COR-L47 (cell line): ENCODE measurements at places on chromosomes 1 and 21.
A peak's percentile ranks its signal among the peaks of the same experiment; 100 is the strongest.

- DNase-seq: no peak
These were observed 18.1 kb upstream of the AK5 start for GRCh38 chr1:77263708-77264107.

GRCh38 chr1:210616356-210616755 is 287.7 kb downstream of the HHAT start:
- no peak for DNase-seq

- DNase-seq: no peak
These were observed 37.8 kb upstream of the TMEM52 start for GRCh38 chr1:1956586-1957532.

DNA sequence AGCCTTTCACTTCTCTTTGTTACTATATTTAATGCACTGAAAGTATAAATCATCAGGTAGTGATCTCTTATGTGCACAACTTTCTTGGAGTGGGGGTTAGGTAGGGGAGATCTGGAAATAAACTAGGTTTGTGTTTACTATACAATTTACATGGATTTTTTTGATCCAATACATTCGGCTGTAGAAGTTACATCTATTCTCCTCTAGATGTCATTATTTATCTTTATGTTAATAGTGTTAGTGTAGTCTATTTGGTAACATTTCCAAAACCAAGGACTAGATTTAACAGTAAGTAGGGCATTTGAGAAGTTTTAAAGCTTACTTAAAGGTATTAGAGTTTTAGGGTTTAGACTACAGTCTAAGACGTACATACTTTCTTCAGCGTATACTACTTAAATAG is 5.4 kb downstream of the VPS45 start:
- peak; percentile 5 for DNase-seq

GRCh38 chr1:33300673-33301072 is 20.2 kb downstream of the A3GALT2 start:
- no peak for DNase-seq

GRCh38 chr21:32337206-32337605 is 38.6 kb downstream of the MRAP start:
- DNase-seq: no peak

DNA sequence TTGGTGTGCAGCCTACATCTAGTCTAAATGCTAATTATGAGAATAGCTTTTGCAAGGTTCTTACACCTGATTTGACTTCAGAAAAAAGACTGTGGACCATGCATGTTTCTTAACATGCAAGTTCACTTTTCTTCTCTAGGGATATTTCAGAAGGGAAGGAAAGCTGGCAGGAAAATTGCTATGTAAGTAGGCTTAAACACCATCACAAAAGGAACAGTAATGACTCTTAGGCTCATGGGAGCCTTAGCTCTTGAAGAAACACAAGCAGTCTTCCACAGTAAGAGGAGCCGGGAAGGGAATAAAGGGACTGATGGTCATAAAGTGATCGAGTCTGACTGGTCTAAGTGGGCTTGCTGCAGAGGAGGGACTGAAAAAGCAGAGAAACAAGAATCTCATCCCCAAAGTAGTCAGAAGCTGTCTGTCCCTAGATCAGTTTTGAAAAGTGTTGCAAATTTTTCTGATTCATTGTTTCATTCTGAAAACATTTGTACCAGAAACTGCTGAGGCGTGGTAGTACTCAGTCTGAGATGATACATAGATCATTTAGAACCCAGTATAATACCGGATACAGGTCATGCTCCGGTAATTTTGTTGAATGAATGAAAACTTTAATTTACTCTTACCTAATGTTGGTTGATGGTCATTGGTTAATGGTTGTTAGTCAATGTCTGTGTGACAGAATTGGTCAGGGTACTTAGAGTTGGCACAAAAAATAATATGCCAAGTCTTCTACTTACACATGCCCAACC is 40.9 kb downstream of the SMYD2 start:
- DNase-seq: no peak

- DNase-seq: no peak
These were observed 53.8 kb downstream of the IVNS1ABP start for GRCh38 chr1:185263292-185263691.

- no peak for DNase-seq
These were observed 2.7 kb downstream of the CAPN2 start for GRCh38 chr1:223714849-223715603.
